ENCODE measurements at places on chromosomes 4 and X. TPM values are rescaled to one million over a fixed set of nuclear protein-coding genes. Genes with fewer than 3 reads are reported as not detected.

GRCh38 chrX:16671005-16671404 is 21.0 kb downstream of the S100G start:
- DNase-seq, result peak; percentile 28

The TAF9B gene
- 54.8 TPM for total RNA-seq

The UCP1 gene
- not detected for total RNA-seq

DNA sequence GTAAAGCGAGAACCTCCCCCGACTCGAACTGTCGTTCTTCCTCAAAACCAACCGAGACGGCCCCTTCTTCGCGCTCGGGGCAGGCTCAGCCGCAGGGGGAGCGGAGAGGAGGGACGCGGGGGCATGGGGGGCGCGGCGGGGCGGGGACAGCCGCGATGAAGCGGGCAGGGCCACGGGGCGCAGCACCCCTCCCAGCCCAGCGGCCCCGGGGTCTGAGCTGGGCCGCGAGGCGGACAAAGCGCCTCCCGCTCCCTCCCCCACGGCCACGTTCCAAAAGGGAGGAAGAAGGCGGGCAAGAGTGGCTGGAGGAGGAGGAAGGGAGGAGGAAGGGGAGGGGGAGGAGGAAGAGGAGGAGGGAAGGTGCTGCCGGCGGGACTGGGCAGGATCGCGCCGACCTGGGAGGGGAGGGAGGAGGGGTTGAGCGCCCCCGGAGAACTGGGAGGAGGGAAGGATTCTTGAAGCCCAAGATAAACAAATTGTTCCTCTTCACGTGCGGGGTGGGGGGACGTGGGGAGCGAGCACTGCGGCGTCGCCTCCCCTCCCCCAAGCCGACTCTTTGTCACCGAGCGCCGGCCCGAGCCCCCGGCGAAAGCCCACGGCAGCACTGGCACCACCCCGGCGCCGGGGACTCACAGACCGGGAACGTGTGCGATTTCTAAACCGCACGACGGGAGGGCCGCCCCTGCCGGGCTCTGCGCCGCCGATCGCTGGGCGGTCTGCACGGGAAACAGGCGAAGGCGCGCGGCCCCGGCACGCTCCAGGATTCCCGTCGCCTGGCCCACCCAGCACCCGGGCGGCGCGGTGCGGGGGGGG is 2.9 kb downstream of the MAML3 start:
- DNase-seq, result peak; percentile 90

DNA sequence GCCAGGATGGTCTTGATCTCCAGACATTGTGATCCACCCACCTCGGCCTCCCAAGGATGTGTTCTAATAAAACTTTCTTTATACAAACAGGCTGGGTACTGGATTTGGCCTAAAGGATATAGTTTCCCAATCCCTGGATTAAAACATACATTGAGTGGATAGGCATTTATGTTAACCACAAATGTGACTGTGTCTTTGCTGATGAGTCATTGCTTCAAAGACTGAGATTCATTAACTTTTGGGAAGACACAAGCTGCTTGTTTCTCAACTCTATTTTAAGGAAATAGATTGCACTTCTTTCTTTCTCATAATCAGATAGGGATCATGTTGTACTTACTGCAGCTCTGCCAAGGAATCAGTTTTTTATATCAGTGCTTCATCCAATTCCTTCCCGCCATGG is 131.3 kb upstream of the AGA start:
- DNase-seq, result peak; percentile 74

GRCh38 chrX:52078131-52078530 is 9.1 kb upstream of the MAGED4B start:
- no peak for DNase-seq

GRCh38 chr4:30718021-30718542 is 2.1 kb upstream of the PCDH7 start:
- DNase-seq, result peak; percentile 77
